Posterior vena cava (tissue), 2 donors: ENCODE measurements at places on chromosomes 7 and 10.
A peak's percentile ranks its signal among the peaks of the same experiment; 100 is the strongest.

DNA sequence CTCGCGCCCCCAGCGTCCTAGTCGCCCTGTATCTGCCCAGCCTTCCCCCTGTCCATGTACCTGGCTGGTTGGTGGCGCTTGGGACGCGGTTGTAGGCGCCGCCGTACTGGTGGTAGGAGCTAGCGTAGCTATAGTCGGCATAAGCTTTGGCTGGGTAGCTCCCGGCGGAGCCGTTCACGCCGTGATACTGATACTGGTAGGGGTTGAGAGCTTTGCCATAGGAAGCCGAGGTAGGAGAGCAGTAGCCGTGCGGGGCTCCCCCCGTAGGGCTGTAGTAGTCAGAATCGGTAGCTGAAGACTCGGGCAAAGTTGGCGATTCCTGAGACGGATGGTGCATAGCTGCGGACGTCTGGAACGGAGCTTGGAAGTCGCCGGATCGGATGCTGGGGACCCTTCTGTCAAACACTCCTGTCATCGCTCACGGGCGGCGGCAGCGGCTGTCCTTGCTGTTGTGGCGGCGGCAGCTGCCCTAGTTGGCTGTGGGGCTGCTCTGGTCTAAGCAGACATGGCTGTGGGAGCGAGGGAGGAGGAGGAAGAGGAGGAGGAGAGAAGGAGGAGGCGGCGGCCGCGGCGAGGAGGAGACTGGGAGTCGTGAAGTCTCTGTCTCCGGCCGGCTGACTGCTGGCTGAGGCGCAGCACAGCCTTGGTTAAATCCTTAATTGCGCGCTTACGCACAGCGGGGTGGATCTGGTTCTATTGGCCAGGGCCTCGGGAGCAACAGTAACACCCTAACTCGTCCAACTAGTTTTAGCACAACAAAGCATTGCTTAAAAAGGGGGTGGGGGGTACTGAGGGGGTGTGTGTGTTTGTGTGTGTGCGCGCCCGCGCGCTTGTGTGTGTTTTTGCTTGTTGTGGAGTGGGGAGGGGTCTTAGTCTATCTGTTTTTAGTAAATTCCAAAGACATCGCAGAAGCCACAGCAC is at the start of gene DLX5:
Gene DLX5 (minus strand): TSS at position 623 of the 921 bp plus-strand sequence. CDS start 208 bp downstream, at position 415.
- peak; percentile 93 for DNase-seq

- no peak for DNase-seq
These were observed 20.7 kb upstream of the CFTR start for GRCh38 chr7:117458977-117459583.

- no peak for DNase-seq
These were observed 263.1 kb downstream of the ELFN1 start for GRCh38 chr7:1933066-1933750.

DNA sequence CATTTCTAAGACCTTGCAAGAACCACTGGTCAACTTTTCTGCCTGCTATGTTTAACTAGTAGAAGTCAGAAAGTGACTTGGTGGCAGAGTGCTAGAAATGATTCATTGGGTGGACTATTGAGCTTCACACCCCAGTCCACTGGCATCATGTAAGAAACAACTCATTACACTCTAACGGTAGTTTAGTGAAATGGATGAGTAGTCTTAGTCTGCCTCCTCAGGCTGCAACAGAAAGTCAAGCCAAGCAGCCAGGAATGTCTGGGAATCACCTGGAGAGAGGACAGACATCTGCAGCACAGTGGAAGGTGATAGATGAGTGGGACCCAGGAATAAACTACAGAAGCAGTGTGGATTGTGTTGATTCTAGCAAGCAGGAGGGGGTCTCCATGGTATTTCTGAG is 125.4 kb downstream of the AUTS2 start:
- no peak for DNase-seq

- no peak for DNase-seq
These were observed 99.2 kb downstream of the GRK5 start for GRCh38 chr10:119306514-119306951.

GRCh38 chr7:74174606-74175082 is 488 bp downstream of the EIF4H start:
- DNase-seq, result peak; percentile 90

DNA sequence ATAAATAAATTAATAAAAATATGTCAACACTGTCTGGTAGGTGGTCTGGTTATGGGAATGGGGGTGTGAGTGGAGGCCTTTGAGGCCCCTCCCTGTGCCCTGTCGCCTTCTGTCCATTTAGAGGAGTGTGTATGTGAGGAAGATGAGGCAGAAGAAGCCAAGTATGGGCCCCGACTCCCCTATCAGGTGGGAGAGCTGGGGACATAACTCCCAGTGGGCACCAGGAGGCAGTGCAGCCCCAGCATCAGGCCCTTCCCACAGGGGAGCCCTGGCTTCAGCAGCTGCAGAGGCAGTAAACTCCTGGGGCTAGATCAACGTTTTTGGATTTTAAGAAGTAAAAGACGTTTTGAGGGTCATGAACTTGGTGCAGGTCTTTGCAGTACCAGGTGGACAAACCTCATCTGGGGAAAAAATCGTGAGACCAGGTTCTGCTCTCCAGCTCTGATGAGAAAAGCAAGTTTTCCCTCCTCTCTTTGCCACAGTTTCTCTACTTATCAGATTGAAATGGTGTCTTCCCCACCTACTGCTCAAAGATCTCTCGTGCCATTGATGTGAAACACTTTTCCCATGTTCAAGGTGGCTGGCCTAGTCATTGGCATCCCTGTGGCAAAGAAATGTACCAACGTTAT is 167.8 kb upstream of the EEPD1 start:
- DNase-seq, result peak; percentile 94
